Cerebellum (tissue), 4 donors: ENCODE measurements at places on chromosomes 12 and 14.

GRCh38 chr12:53207042-53207441 is at the start of gene ITGB7:
Gene ITGB7, minus strand, starts transcription at chr12:53207251. Its CDS starts 6,808 bp downstream, at chr12:53200443.
- no peak for DNase-seq

GRCh38 chr12:22733756-22734155 is 108.8 kb downstream of the ETNK1 start:
- no peak for DNase-seq

DNA sequence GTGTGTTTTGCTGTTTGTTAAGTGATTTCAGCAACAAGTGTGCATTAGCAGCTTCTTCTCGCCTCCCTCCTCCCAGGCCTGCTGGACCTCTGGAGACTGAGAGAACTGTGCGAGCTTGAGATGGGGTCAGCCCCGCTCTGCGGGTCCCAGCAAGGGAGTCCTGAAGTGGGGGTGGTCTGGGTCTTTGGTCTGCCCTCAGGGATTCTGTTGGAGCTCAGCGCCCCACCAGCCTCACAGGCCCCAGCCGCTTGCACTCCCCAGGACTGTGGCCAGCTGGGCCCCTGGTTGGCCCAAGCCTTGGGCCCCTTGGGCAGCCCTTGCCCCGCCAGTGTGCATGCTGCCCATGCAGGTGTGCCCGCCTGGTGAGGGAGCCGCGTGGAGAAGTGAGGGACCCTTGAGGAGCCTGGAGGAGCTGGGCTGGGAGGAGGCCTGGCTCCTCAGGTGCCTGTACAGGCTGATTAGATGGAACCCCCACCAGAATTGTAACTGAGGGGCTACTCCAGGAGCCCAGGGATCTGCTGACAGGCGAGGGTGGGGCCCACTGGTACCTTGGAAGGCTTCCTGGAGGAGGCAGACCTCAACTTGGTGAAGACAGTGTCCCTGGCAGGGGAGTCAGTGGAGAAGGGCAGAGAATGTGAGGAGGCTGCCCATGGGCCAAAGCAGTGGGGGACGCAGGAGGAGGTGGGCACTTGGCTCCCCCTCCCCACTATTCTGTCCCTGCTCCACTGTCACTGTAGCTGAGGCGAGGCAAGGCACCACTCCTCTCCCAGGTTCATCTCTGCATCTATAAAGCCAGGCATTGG is 56.7 kb downstream of the BEGAIN start:
- DNase-seq = no peak

DNA sequence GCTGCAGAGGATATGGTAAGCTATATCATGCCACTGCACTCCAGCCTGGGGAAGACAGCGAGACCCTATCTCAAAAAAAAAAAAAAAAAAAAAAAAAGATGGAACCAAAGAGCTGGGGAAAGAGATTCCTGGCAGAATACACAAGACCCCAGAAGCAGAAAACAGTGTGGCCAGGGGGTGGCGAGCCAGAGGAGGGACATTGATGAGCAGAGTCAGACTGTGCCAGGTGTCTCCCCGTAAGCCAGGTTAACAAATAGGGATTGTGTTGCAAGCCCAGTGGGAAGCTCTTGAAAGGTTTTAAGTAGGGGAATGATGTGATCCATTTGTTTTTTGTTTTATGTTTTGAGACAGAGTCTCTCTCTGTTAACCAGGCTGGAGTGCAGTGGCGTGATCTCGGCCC is 56.1 kb downstream of the FIGNL2 start:
- no peak for DNase-seq

DNA sequence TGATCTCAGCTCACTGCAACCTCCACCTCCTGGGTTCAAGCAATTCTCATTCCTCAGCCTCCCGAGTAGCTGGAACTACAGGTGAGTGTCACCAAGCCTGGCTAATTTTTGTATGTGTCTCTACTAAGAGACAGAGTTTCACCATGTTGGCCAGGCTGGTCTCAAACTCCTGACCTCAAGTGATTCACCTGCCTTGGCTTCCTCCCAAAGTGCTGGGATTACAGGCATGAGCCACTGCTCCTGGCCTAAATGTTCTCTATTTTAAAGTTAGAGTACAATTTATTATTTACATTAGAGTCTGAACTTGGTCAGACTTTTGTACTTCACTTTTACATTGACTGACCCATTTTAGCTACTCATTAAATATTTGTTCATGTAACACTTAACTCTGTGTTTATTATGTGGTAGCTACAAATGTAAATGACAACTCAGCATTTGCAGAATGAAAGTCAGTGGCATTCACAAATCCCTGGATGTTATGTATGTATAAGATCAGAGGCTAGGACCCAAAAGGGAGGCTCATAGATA is 409.6 kb downstream of the APAF1 start:
- DNase-seq = no peak

DNA sequence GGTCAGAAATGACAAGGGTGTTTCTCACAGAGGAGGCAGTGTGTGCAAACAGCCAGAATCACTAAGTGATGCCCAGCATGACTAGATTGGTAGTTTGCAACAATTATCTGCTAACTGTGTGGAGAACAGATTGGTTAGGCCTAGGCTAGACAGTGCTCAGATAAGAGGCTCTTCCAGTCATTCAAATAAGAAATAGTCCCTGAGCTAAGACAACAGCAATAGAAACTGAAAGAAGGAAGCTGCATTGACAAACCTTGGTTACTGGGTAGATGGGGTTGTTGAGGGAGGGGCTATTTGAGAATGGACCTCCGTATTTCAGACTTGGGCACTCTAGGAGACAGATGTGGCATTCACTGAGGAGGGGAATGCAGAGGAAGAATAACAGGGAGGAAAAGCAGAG is 255.0 kb upstream of the NPAS3 start:
- DNase-seq = no peak

GRCh38 chr12:123923927-123924326 is 48.7 kb downstream of the CCDC92 start:
- no peak for DNase-seq

DNA sequence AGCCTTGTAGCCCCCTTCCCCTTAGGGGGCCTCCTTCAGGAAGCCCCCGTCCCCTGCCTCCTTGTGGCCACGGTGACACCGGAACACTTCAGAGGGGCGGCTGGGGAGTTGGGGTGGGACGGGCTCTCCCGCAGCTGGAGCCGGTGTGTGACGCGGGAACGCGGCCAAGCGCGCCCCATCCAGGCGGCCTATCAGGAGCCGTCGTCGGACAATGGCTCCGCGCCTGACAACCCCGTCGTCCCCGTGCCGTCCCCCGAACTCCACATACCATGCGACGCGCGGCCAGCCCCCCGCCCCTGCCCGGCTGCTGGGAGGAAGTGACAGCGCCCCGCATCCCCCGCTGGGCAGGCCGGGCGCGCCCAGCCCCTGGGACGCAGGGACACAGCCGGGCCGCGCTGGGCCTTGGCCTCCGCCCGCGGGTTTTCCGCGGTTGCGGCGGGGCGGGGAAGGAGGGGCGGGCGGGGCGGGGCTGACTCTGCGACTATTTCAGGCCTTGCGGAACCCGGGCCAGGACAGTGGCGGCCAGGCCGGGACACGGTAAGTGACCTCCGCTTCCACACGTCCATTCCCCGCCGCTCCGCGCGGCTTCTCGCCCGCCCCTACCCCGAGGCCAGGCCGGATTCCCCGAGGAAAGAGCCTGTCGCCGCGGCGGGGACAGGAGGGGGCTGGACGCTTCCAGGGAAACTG is at the start of gene TNFAIP2:
TNFAIP2 (plus strand) TSS at position 515 of the 687 bp plus-strand sequence. CDS start 2,997 bp downstream, outside the sequence.
- no peak for DNase-seq
